ENCODE measurements at places on chromosomes 2 and 18. TPM values are rescaled to one million over a fixed set of nuclear protein-coding genes. Genes with fewer than 3 reads are reported as not detected.

- no peaks in the 10 kb centered on the region for H3K27me3 ChIP-seq
- H3K4me1 ChIP-seq, result no peaks in the 10 kb centered on the region
- H3K27ac ChIP-seq, result no peak overlapping the region
- no peak overlapping the region for H3K4me3 ChIP-seq
- no peaks in the 10 kb centered on the region for H3K36me3 ChIP-seq
- no peak for DNase-seq
Measured at GRCh38 chr18:10121028-10121427, 207.2 kb downstream of the VAPA start.

- no peak for DNase-seq
- no peaks in the 10 kb centered on the region for H3K27me3 ChIP-seq
- no peaks in the 10 kb centered on the region for H3K4me1 ChIP-seq
- no peak overlapping the region for H3K27ac ChIP-seq
Measured at GRCh38 chr2:17299891-17300540, 218.2 kb downstream of the RAD51AP2 start.

- H3K27me3 ChIP-seq, result no peaks in the 10 kb centered on the region
- no peaks in the 10 kb centered on the region for H3K36me3 ChIP-seq
- no peak for DNase-seq
- no peak overlapping the region for H3K4me3 ChIP-seq
- no peak overlapping the region for H3K27ac ChIP-seq
- no peaks in the 10 kb centered on the region for H3K4me1 ChIP-seq
Measured at GRCh38 chr2:231411237-231411636, 15.7 kb downstream of the B3GNT7 start.

The GMCL1 gene
- 7.2 TPM for total RNA-seq

The FBLN7 gene
- 3.5 TPM for total RNA-seq

The GALNT5 gene
- total RNA-seq, result 0.20 TPM

GRCh38 chr2:37037771-37038170, 46.4 kb downstream of the HEATR5B start:
- H3K4me1 ChIP-seq, result no peaks in the 10 kb centered on the region
- H3K27ac ChIP-seq, result no peak overlapping the region
- no peak overlapping the region for H3K4me3 ChIP-seq
- peaks cover 37% of the 10 kb centered on the region for H3K36me3 ChIP-seq
- DNase-seq, result no peak

- H3K4me3 ChIP-seq, result no peak overlapping the region
- no peaks in the 10 kb centered on the region for H3K27me3 ChIP-seq
- H3K4me1 ChIP-seq, result no peaks in the 10 kb centered on the region
- peaks cover 34% of the 10 kb centered on the region for H3K36me3 ChIP-seq
Measured at GRCh38 chr2:127769587-127769986, 41.4 kb downstream of the WDR33 start.

The RELCH gene
- total RNA-seq, result 11.1 TPM

DNA sequence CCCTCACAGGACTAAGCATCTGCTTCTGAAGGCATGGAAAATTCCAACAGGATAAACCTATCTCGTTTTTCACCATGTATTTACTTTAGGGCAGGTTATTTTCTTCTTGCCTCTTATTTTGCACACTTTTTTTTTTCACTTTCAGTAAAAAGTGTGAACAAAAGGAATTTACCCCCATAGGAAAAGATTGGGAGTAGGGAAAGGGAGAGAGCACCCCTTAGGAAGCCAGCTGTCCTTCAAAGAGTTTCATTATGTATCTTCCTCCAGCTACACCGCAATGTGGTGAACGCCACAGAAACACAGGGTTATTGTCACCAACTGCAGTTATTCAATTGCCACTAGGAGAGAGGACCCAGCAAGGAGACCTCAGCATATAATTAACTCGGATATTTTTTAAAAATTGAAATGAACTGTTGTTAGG, 286.2 kb upstream of the VRK2 start:
- no peak overlapping the region for H3K4me3 ChIP-seq
- no peaks in the 10 kb centered on the region for H3K27me3 ChIP-seq
- H3K36me3 ChIP-seq, result no peaks in the 10 kb centered on the region
- no peaks in the 10 kb centered on the region for H3K4me1 ChIP-seq
- no peak overlapping the region for H3K27ac ChIP-seq

- H3K4me3 ChIP-seq, result no peak overlapping the region
- H3K36me3 ChIP-seq, result no peaks in the 10 kb centered on the region
- no peak overlapping the region for H3K27ac ChIP-seq
- DNase-seq, result peak; percentile 53
- no peaks in the 10 kb centered on the region for H3K27me3 ChIP-seq
Measured at GRCh38 chr2:3042601-3043585, 334.7 kb downstream of the EIPR1 start.

The POTEC gene
- total RNA-seq, result not detected

The TIA1 gene
- total RNA-seq, result 27.2 TPM

The ITGB6 gene
- total RNA-seq, result 0.20 TPM

DNA sequence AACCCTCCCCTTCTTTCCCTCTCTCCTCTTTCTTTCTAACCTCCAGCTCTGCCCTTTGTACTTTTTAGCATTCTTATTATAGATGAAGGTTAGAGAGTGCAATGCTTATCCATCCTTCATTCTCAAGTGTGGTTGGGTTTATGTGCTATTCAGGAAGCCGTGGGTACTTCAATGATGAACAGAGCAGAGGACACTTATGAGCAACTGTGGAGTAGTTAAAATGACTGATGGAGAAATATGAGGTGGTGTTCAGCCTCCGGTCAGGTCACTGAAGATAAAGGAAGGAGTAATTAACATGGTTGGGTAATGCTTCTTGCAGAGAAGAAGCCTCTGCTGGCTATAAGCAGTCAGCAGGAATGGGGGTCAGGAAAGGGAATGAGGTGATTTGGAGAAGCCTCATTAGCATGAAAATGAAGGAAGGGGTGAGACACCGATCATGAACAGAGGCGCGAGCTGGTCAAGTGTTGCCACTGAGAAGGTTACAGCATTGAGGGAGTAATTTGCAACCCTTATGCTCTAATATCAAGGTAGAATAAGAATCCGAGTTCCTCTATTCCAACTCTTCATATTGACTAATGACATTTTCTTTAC, 174.7 kb downstream of the LPIN1 start:
- H3K36me3 ChIP-seq, result no peaks in the 10 kb centered on the region
- no peak overlapping the region for H3K27ac ChIP-seq
- H3K4me3 ChIP-seq, result no peak overlapping the region
- no peaks in the 10 kb centered on the region for H3K4me1 ChIP-seq

DNA sequence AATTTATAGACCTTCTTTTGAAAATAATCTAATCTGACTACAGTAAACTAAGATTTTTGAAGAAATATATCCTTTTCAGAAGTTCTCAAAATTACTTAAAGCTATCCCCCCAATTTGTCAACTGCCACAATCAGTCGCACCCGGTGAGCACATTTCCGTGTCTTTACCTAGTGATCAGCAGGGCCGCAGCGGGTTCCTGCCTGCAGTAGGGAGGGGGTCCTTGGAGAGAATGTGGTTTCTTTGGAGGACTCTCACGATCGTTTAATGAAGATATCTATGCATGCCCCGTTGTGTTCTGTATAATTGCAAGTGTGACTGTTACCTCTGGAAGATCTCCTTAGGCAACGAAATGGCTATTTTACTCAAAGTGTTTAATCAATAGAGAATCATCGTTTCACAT, 251.9 kb upstream of the RAB12 start:
- DNase-seq, result no peak
- H3K27me3 ChIP-seq, result no peaks in the 10 kb centered on the region
- H3K27ac ChIP-seq, result no peak overlapping the region
- no peaks in the 10 kb centered on the region for H3K4me1 ChIP-seq

GRCh38 chr2:66490588-66491001, 55.7 kb downstream of the MEIS1 start:
- no peaks in the 10 kb centered on the region for H3K27me3 ChIP-seq
- no peaks in the 10 kb centered on the region for H3K36me3 ChIP-seq
- H3K4me3 ChIP-seq, result no peak overlapping the region
- DNase-seq, result no peak

GRCh38 chr18:44654573-44654972, 26.1 kb upstream of the SETBP1 start:
- no peaks in the 10 kb centered on the region for H3K27me3 ChIP-seq
- H3K4me3 ChIP-seq, result no peak overlapping the region
- no peaks in the 10 kb centered on the region for H3K36me3 ChIP-seq
- no peak for DNase-seq
- peaks cover 10% of the 10 kb centered on the region for H3K4me1 ChIP-seq

The FAM237A gene
- total RNA-seq, result not detected

The RNMT gene
- 28.9 TPM for total RNA-seq

DNA sequence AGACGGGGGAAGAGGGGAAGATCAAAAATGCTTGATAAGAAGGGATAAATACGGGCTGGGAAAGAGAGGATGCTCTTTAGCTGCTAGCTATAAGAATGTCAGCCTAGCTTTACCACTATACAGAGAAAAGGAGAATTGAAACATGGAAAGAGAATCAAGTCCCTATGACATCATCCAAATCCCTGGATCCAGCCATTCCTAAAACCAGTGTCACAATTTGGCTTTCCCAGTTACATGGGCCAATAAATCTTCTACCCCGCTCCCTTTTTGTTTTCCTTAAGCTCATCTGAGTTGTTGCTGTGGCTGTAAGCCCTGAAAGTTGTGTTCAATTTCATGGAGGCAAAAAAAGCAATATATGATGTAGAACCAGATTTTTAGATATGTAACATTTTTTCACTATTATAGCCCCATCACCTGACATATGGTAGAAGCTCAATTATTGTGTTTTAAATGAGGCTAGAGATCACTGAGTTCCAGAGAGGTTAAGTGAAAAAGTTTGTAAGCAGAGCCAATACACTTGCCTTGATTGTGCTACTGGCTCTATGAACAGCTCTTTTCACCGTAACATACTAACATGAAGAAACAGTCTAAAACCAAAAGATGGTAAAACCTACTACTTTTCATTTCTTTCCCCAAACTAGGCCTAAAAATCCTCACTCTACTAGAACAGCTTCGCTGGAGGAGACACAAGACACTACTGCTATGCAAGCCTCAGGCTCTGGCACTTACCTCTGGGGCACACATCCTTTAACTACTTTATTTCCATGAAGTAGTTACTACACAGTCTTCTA, 4.3 kb downstream of the HNRNPLL start:
- no peaks in the 10 kb centered on the region for H3K36me3 ChIP-seq
- peak overlapping the region; percentile 99 for H3K27ac ChIP-seq
- H3K4me1 ChIP-seq, result peaks cover 60% of the 10 kb centered on the region
- DNase-seq, result no peak
- no peaks in the 10 kb centered on the region for H3K27me3 ChIP-seq
- H3K4me3 ChIP-seq, result no peak overlapping the region

DNA sequence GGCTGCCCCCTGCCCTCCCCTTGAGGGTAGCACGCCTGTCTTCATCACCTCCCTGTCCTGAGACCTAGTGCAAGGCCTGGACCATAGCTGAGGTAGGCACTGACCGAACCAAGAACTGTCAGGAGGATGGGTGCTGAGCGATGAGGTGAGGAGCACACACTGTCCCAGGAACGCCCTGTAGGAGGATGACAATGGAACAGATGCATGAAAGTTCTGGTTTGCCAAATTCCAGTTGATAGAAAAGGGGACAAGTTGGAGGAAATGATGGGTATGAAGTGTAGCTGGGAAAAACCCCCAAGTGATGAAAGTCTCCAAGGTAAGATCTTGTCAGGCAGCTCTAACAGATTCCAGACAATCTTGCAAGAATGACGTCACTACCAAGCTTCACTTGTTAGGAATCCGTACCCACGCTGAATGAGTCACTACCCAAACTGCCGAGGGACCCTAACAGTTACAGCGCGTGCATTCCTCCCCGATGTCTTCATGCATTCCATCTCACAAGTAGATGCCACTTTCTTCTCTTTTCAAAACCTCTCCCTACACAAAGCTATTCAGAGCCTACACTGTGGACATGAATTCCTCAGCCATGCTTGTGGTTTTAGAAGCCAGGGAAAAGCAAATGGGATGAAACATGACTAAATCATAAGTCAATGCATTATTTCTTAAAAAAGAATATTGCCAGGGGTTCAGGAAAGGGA, 27.6 kb downstream of the MRPL33 start:
- H3K27ac ChIP-seq, result peak overlapping the region; percentile 92
- no peaks in the 10 kb centered on the region for H3K27me3 ChIP-seq
- H3K4me3 ChIP-seq, result no peak overlapping the region

GRCh38 chr2:28543316-28544035, 47.6 kb downstream of the PLB1 start:
- DNase-seq, result no peak
- H3K36me3 ChIP-seq, result no peaks in the 10 kb centered on the region
- H3K27me3 ChIP-seq, result no peaks in the 10 kb centered on the region
- no peak overlapping the region for H3K27ac ChIP-seq
- H3K4me1 ChIP-seq, result no peaks in the 10 kb centered on the region
- no peak overlapping the region for H3K4me3 ChIP-seq

GRCh38 chr18:45328296-45328695, 287.0 kb upstream of the SLC14A2 start:
- H3K27me3 ChIP-seq, result no peaks in the 10 kb centered on the region
- no peaks in the 10 kb centered on the region for H3K36me3 ChIP-seq
- DNase-seq, result no peak
- H3K4me3 ChIP-seq, result no peak overlapping the region

The PROC gene
- not detected for total RNA-seq

The LAMA1 gene
- total RNA-seq, result 1.1 TPM

DNA sequence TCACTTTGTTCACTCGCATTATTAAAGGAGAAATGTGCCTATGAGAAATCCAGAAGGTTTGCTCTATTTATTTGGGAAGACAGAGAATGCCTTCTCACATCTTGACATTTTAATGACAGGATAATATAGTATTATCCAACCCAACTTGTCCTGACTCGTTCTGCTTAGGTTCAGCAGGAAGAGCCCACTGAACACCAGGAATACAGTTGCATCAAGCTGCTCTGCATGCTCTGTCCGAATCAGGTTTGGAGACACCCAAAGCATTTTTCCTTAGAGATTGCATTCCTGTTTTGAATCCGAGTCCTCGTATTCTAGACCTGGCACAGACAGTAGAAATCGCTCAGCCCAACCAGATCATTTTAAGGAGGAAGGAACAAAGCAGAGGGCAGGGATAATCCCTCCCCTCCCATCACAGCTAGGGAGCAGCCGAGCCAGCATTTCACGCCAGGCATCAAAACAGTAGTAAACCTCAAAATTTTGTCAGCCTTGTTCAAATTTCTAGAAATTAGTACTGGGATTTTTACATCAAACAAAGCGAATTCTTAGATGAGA, 837.4 kb upstream of the ID2 start:
- no peak overlapping the region for H3K27ac ChIP-seq
- H3K27me3 ChIP-seq, result no peaks in the 10 kb centered on the region
- H3K4me1 ChIP-seq, result peaks cover 12% of the 10 kb centered on the region
- no peak for DNase-seq
- no peaks in the 10 kb centered on the region for H3K36me3 ChIP-seq
- no peak overlapping the region for H3K4me3 ChIP-seq

- no peaks in the 10 kb centered on the region for H3K36me3 ChIP-seq
- no peak overlapping the region for H3K27ac ChIP-seq
- no peak overlapping the region for H3K4me3 ChIP-seq
- no peaks in the 10 kb centered on the region for H3K4me1 ChIP-seq
- H3K27me3 ChIP-seq, result no peaks in the 10 kb centered on the region
- no peak for DNase-seq
Measured at GRCh38 chr2:193818801-193819499, 1624.2 kb upstream of the TMEFF2 start.

GRCh38 chr2:239561446-239562001, 160.7 kb upstream of the HDAC4 start:
- H3K4me3 ChIP-seq, result no peak overlapping the region
- no peak overlapping the region for H3K27ac ChIP-seq
- H3K27me3 ChIP-seq, result no peaks in the 10 kb centered on the region
- no peaks in the 10 kb centered on the region for H3K4me1 ChIP-seq
- no peak for DNase-seq

GRCh38 chr2:178404368-178404767, 46.6 kb downstream of the PRKRA start:
- H3K4me1 ChIP-seq, result no peaks in the 10 kb centered on the region
- H3K27me3 ChIP-seq, result no peaks in the 10 kb centered on the region

- no peaks in the 10 kb centered on the region for H3K27me3 ChIP-seq
- DNase-seq, result no peak
- no peak overlapping the region for H3K4me3 ChIP-seq
- no peaks in the 10 kb centered on the region for H3K4me1 ChIP-seq
Measured at GRCh38 chr18:35641916-35642315, 60.4 kb downstream of the GALNT1 start.

Data from right atrium auricular region (tissue), 2 donors.